ENCODE measurements at places on chromosomes 16 and 17. TPM values are rescaled to one million over a fixed set of nuclear protein-coding genes. Genes with fewer than 3 reads are reported as not detected.

DNA sequence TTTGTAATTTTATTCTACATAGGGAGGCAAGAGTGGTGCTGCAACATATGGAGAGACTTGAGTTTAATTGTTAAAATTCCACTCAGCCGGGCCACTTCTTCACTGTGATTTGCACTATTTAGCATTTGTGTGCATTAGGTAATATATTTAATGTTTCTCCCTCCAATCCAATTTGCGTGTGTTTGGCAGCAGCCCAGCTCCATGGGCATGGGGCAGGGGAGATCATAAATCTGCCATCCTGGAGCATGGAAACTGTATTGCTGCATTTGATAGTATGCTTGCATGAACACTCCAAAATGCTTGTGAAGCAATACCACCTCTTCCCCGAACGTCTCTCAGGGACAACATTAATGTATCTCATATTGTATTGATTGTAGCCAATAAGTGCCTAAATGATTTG is 339.1 kb upstream of the RBFOX1 start:
- H3K4me3 ChIP-seq: no peak overlapping the region
- DNase-seq: no peak
- H3K27ac ChIP-seq: no peak overlapping the region
- no peaks in the 10 kb centered on the region for H3K4me1 ChIP-seq

- H3K4me1 ChIP-seq: peaks cover 9% of the 10 kb centered on the region
- H3K4me3 ChIP-seq: no peak overlapping the region
- DNase-seq: no peak
- peaks cover 53% of the 10 kb centered on the region for H3K27me3 ChIP-seq
These were observed 2.9 kb downstream of the IKZF3 start for GRCh38 chr17:39861235-39861634.

DNA sequence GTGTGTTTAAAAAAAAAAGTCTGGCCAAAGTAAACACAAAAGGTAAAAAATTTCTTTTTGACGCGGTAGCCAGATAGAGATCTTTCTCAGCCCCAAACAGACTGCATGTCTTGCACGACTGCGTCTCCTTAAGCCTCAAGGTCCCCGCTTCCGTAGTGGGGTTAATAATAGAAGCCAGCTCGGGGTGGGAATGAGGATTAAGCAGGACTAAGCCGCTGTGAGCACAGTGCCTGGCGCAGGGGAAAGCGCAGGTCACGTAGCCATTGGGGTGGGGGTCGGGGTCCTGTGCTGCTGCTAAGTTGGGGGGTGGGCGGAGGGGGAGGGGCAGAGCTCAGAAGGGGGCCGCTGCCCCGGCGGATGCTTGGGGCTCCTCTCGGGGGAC is 521 bp downstream of the GGA2 start:
- H3K27ac ChIP-seq: no peak overlapping the region
- H3K27me3 ChIP-seq: no peaks in the 10 kb centered on the region
- H3K36me3 ChIP-seq: peaks cover 10% of the 10 kb centered on the region
- peak overlapping the region; percentile 85 for H3K4me3 ChIP-seq
- peaks cover 32% of the 10 kb centered on the region for H3K4me1 ChIP-seq

DNA sequence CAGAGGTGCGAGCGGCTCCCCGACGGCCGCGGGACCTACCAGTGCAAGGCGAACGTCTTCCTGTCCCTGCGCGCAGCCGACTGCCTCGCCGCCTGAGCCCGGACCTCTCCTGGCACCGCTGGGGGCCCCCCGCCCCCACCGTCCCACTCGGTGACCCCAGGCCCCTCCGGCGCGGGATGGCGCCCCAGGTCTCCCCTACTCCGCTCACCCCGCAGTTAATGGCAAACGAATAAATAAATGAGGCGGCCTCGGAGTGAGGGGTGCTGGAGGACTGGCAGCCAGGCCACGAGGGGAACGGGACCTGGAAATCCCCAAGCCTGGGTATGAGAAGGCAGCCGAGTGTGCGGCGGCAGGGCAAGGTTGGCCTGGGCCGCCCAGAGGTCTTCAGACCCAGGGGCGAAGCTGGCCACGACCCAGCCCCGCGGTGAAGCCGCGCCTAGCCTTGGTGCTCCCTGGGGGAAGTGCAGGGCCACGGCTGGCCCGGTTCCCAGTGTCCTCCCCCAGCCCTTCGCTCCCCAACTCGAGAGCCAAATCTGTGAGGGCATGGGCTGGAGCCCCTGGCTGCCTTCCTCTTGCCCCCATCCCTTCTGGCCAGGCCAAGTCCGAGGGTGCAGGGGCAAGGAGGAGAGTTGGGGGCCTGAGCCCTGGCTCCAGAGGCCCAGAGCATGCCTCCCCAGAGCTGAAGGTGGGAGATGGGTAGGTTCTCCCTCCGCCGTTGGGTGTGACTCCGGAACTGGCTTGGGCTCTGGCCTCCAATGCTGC is 796 bp downstream of the NPB start:
- H3K4me1 ChIP-seq: no peaks in the 10 kb centered on the region
- peaks cover 13% of the 10 kb centered on the region for H3K27me3 ChIP-seq
- DNase-seq: peak; percentile 54
- peaks cover 14% of the 10 kb centered on the region for H3K36me3 ChIP-seq
- peak overlapping the region; percentile 48 for H3K4me3 ChIP-seq

DNA sequence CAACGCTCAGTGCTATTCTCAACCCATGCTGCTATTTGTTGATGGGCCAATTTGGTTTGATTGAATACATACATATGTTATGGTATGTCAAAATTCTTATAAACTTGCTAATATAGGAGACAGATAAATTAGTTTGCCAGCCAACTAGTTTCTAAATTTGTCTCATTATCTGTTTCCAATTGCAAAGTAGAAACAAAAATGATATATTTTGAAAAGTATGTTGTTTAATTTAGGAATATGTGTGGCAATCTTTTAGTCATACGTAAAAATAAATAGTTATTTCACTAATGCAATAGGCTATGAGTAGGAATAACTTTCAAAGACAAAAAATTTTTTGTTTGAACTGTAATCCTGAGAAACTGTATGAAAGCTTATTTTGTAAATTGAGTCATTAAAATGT is 210.6 kb upstream of the KCNJ16 start:
- DNase-seq: no peak
- no peak overlapping the region for H3K4me3 ChIP-seq
- no peak overlapping the region for H3K27ac ChIP-seq
- peaks cover 2% of the 10 kb centered on the region for H3K4me1 ChIP-seq
- H3K36me3 ChIP-seq: no peaks in the 10 kb centered on the region

DNA sequence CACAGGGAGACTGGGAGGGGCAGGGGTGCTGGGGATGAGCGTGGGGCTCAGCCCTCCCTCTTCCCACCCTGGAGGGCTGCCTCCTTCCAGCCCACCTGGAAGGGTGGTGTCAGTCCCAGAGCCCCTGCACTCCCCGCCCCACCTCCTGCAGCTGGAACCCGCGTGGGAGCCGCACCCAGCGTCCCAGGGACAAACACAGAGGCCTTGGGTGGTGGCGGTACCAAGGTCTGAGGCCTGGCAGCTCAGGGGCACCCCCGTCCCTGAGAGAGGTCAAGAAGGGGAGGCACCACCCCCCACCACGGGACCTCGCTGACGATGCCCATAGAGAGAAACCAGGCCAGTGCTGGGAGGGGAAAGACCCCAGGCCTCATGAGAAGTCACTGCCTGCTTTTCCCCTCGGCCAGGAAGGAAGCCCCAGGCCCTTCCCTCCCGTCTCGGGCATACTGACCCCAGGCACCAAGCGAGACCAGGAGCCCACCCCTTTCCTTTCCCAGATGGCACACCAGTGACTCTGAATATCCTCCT is 4.1 kb downstream of the HS3ST6 start:
- peaks cover 45% of the 10 kb centered on the region for H3K27me3 ChIP-seq
- no peak overlapping the region for H3K4me3 ChIP-seq
- peaks cover 23% of the 10 kb centered on the region for H3K4me1 ChIP-seq

GRCh38 chr16:84119368-84119767 is 2.6 kb upstream of the MBTPS1 start:
- DNase-seq: no peak
- H3K4me3 ChIP-seq: no peak overlapping the region
- H3K27ac ChIP-seq: no peak overlapping the region

DNA sequence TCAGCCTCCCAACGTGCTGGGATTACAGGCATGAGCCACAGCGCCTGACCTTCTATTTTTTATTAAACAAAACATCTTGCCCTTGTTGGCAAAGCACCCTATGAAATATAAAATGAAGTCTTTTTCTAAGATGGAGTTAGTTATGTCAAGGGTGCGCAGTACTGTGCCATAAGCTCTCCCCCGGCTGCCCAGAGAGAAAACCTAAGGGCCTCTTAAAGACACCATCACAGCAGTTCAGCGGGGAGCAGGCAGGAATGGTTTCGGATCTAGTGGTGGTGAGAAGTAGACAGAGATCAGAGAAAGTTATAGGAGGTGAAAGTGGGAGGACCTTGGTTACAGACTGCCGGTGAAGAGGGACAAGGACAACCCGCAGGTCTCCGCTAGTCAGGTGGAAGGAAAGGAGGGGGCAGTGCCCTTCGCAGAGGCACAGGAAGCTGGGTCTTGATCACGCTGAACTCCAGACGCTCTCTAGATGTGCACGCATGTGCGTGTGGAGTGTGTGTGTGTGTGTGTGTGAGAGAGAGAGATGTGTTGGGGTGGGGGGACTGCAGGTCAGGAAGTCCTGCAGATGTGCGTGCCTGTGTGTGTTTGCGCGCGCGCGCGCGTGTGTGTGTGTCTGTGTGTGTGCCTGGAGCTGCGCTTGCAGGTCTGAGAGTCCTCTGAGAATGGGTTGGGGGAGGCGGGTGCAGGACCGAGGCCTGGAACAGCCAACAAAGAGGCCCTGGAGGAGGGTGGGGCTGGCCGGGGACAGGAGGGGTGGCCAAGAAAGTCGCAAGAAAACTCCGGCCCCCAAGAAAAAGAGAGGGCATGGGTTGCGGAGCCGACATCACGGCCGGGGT is 748 bp upstream of the CMTM3 start:
- peak overlapping the region; percentile 81 for H3K4me3 ChIP-seq
- H3K4me1 ChIP-seq: peaks cover 29% of the 10 kb centered on the region
- peak; percentile 74 for DNase-seq
- no peaks in the 10 kb centered on the region for H3K36me3 ChIP-seq

- no peak for DNase-seq
- H3K36me3 ChIP-seq: peaks cover 45% of the 10 kb centered on the region
- no peak overlapping the region for H3K27ac ChIP-seq
- H3K4me3 ChIP-seq: no peak overlapping the region
These were observed 67.9 kb downstream of the TRIM37 start for GRCh38 chr17:59038734-59039133.

GRCh38 chr17:45660474-45660873 is 123.6 kb upstream of the CRHR1 start:
- DNase-seq: peak; percentile 30
- no peaks in the 10 kb centered on the region for H3K27me3 ChIP-seq
- no peak overlapping the region for H3K4me3 ChIP-seq

- H3K36me3 ChIP-seq: no peaks in the 10 kb centered on the region
- no peaks in the 10 kb centered on the region for H3K27me3 ChIP-seq
- H3K27ac ChIP-seq: no peak overlapping the region
- H3K4me3 ChIP-seq: no peak overlapping the region
- DNase-seq: no peak
- peaks cover 9% of the 10 kb centered on the region for H3K4me1 ChIP-seq
These were observed 417.2 kb upstream of the XYLT1 start for GRCh38 chr16:17887963-17888362.

- no peaks in the 10 kb centered on the region for H3K4me1 ChIP-seq
- H3K4me3 ChIP-seq: no peak overlapping the region
- no peaks in the 10 kb centered on the region for H3K27me3 ChIP-seq
- peaks cover 3% of the 10 kb centered on the region for H3K36me3 ChIP-seq
- H3K27ac ChIP-seq: peak overlapping the region; percentile 66
These were observed 12.5 kb downstream of the SLC43A2 start for GRCh38 chr17:1616101-1616500.

- no peak overlapping the region for H3K27ac ChIP-seq
- peak; percentile 16 for DNase-seq
- H3K27me3 ChIP-seq: 0 out of 2 replicates have a peak, but pooled peaks cover 2% of the 10 kb centered on the region
- H3K4me1 ChIP-seq: peaks cover 13% of the 10 kb centered on the region
- peaks cover 20% of the 10 kb centered on the region for H3K36me3 ChIP-seq
These were observed 205.2 kb upstream of the NLRP1 start for GRCh38 chr17:5789528-5789927.

DNA sequence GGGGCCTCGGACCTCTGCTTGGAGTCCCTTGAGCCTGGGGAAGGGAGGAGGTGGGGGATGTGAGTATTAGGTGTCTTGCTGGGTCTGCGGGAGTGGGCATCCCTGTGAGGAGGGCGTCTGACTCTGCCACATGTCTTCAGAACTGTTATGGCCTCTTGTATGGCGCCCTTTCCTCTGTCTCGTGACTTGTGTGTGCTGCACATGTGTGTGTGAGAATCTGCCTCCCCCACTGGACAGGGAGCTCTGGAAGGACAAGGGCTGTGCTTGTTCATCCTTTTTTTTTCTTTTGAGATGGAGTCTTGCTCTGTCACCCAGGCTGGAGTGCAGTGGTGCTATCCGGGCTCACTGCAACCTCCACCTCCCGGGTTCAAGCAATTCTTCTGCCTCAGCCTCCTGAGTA is 33.4 kb downstream of the ARHGAP23 start:
- H3K27ac ChIP-seq: peak overlapping the region; percentile 23
- H3K4me1 ChIP-seq: peaks cover 24% of the 10 kb centered on the region
- no peaks in the 10 kb centered on the region for H3K27me3 ChIP-seq
- DNase-seq: no peak
- no peak overlapping the region for H3K4me3 ChIP-seq
- H3K36me3 ChIP-seq: peaks cover 27% of the 10 kb centered on the region

DNA sequence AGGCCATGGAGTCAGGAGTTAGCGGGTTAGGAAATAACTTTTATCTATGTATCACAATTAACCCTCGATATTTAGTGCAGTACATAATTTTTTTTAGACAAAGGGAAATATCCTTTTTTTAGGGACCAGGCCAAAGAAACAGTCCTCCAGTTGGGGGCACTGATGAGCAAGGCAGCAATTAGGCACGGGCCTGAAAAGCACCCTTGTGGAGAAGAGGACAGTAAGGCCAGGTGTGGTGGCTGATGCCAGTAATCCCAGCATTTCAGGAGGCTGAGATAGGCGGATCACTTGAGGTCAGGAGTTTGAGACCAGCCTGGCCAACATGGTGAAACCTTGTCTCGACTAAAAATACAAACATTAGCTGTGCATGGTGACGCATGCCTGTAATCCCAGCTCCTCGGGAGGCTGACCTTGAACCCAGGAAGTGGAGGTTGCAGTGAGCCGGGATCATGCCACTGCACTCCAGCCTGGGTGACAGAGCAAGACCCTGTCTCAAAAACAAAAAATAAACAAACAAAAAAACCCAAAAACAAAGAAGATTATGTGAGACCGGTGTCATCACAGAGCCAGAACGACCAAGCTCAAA is 158.3 kb upstream of the NOL11 start:
- DNase-seq: peak; percentile 51
- H3K27ac ChIP-seq: no peak overlapping the region
- no peaks in the 10 kb centered on the region for H3K27me3 ChIP-seq
- no peak overlapping the region for H3K4me3 ChIP-seq
- peaks cover 5% of the 10 kb centered on the region for H3K4me1 ChIP-seq
- H3K36me3 ChIP-seq: peaks cover 22% of the 10 kb centered on the region

The CACNA1G gene
- total RNA-seq: 6.7 TPM

The TOX3 gene
- total RNA-seq: 17.6 TPM

The WNK4 gene
- total RNA-seq: 1.4 TPM

The ADAM11 gene
- 4.1 TPM for total RNA-seq

The BAIAP3 gene
- total RNA-seq: 16.5 TPM

The ACSM2A gene
- total RNA-seq: not detected

The DPEP2 gene
- not detected for total RNA-seq
